ENCODE measurements at places on chromosomes 3 and 15. TPM values are rescaled to one million over a fixed set of nuclear protein-coding genes. Genes with fewer than 3 reads are reported as not detected.
A peak's percentile ranks its signal among the peaks of the same experiment; 100 is the strongest.

DNA sequence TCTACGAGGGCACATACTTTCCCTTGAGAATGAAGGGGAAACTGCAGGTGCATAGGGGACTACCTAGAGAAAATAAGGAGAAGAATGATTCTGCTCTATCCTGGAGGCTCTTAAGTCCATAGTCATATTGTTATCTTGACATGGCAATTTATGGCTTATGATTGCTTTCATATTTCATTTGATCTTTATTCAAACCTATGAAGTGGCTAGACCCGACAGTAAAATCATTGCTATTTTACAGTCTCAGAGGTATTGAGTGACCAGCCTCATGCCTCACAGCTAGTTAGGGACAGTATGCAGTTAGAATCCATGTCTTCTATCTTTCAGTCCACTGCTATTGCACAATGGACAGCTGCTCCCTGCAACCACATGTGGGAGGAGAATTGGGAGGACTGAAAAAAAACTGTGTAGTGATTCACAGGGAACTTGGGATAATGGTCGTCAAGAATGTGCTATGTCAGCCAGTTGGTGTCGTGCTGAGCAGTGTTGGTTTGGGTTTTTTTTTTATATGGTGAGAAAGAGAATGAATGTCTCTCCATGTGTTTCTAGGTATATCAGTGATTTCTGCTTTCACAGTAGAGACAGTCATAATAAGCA is 63.2 kb upstream of the SPPL2A start:
- DNase-seq, result peak; percentile 87

DNA sequence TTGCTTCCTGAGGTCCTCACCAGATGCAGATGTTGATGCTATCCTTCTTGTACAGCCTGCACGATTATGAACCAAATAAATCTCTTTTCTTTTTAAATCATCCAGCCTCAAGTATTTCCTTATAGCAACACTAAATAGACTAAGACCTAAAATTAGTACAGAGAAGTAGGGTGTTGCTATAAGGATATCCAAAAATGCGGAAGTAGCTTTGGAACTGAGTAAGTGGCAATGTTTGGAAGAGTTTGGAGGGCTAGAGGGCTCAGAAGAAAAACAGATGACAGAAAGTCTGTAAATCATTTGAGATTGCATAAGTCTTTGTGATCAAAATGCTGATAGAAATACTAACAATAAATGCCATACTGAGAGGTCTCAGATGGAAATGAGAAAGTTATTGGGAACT is 894.9 kb downstream of the DIPK2A start:
- DNase-seq, result no peak

SLITRK3 gene
- total RNA-seq, result not detected

LAMB2 gene
- 209 TPM for total RNA-seq

CACNA2D2 gene
- not detected for total RNA-seq

SERPINI2 gene
- not detected for total RNA-seq

DNA sequence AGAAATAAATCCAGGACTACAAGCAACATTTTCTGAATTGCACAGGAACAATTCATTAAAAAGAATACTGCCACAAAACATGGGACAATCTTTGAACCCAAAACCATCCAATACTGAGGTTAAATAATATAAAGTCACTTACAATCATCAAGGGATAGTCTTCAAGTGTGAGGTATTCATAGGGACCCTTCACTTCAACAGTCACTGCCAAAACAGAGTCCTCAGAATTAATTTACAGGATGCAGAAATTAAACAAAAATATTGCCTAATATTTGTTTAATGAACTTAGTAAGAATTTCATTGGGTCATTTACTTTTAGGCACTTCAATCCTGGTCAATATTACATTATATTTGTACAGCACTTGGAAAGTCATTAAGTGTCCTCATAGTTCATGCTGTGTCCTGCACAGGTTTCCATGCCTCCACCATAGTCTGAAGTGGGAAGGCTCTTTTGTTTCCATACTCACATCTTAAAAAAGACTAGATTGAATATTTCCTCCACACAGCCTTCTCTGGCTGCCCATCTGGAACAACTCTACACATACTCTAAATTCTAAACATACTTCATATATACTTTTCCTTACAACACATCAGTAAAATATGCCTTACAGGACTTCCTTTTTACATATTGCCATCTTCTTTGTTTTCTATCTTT is 31.6 kb upstream of the VPS39 start:
- no peak for DNase-seq

- peak; percentile 71 for DNase-seq
These were observed 9.7 kb downstream of the TNFSF10 start for GRCh38 chr3:172513488-172513887.

LRRC31 gene
- total RNA-seq, result not detected

- no peak for DNase-seq
These were observed 6.1 kb upstream of the HHATL start for GRCh38 chr3:42708611-42709151.

DNA sequence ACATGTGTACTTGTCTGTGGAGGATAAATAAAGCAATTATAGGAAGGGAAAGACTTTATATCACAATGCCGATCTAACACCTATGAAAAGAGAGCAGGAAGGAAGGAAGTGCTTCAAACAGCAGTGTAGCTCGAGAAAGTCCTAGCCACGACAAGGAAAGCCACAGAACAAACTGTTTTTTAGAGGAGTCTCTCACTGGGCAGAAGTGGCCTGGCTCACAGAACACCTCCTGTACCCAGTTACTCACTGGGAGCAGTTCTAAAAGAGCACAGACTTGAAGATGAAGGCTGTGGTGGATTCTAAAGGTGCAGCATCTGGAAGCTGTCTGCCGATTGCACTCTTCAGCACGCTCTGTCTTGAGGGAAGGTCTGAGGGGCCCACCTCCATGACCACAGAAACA is 248.8 kb upstream of the ATP11B start:
- no peak for DNase-seq

DNA sequence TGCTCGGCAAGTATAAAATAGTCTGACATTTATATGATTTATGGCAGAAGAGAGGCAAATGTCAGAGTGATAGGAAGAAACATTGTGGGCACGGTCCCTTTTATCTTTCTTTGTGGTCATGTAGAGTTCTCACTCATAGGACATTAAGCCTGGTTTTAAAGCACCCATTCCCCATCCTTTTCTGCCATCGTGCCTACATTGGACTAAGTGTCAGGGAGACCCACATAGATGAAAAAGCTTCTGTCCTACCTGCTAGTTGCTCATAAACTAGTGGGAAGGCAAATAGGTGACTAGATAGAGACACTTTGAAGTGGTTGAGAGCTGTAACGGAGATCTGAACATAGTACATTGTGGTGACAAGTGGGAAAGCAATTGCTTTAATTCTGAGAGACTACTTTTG is 155.7 kb downstream of the B3GALNT1 start:
- DNase-seq, result no peak

DNA sequence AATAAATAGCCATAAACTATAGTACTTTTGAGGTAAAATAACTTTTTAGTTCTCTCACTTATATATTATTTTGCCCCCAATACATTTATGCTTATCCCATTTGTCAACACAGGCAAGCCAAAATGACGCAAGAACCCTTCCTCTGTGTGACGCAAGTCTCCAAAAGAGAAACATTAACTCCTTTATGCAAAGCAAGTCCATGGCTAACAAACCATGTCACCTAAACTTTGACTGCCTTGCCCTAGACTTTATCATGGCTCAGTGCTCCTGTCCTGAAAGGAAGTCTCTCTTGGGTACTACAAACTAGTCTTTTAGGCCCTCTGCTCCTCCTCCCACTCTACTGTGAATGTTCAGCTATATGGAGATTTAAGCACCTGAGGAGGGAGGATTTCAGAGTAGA is 230.5 kb downstream of the UNC13C start:
- no peak for DNase-seq

DNA sequence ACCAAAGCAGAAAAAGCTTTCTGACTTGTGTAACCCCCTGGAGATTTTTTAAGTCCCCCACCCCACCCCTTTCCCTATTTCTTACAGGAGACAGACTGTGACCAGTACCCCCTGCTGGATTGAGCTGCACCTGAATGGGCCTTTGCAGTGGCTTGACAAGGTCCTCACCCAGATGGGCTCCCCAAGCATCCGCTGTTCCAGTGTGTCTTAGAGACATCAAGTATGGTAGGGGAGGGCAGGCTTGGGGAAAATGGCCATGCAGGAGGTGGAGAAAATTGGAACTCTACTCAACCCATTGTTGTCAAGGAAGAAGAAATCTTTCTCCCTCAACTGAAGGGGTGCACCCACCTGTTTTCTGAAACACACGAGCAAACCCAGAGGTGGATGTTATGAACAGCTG is 64.1 kb downstream of the AAGAB start:
- DNase-seq, result no peak

CYP1A1 gene
- total RNA-seq, result 1.4 TPM

- peak; percentile 15 for DNase-seq
These were observed 5.1 kb downstream of the HPS3 start for GRCh38 chr3:149134575-149134974.

DNA sequence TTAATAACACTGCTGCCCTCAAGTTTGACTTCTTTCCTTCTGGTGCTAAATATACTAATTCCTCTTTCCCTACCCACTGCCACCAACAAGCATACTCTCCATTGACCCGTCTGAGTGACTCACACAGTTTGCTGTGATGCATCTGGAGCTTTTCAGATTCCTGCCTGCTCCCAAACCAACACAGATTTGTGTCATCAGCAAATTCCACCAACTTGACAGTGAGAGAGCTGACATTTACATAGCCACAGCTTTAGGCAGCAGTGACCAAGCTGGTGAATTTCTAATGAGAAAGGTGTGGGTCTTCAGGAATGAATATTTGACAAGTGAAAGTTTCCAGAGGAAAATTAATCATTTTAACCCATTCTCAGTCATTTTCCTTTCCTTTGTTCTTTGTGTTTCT is 96.5 kb upstream of the PRICKLE2 start:
- peak; percentile 91 for DNase-seq

All from RPMI7951 (cell line).